Stimulated activated CD4-positive, alpha-beta T cell treated with anti-CD3 and anti-CD28 coated beads, Interleukin-1b, Interleukin-23, amount 100 ng/mL, for 4 hours (primary cell): ENCODE measurements at places on chromosomes 2 and 18.

- DNase-seq = no peak
Measured at GRCh38 chr18:8626414-8627106, 17.3 kb downstream of the RAB12 start.

GRCh38 chr18:41150316-41150715 is 804.7 kb upstream of the PIK3C3 start:
- no peak for DNase-seq

- no peak for DNase-seq
Measured at GRCh38 chr2:6915399-6915798, 1.8 kb upstream of the RNF144A start.

DNA sequence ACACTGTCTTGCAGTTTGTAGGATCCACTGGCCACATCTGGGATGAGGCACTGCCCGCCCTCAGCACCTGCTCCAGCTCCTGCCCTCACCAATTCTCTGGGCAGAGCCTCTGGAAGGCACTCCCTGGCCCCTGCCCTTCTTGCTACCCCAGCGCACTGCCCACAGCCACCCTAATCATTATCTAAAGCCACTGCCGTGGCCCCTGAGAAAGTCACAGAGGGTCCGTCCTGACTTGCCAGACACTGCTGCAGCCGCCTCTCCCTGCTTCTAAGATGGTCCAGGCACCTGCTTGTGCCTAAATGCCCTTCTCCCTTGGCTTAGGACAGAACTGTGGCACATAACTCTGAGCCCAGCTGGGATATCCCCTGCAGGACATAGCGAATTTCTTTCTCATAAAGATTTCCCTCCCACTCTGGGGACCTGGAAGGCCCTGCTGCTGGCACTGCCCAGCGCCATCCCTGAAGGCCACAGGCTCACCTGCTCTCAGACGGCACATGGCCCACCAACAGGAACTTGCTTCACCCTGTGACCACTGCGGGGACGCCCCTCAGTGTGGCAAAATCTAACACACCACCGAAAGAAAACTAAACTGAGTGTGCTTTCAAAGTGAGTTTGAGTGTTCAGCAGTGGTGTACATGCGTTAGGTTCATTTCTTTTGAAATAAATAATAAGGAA is 244.9 kb downstream of the HDAC4 start:
- no peak for DNase-seq

GRCh38 chr2:167489325-167489724 is 601.0 kb downstream of the XIRP2 start:
- DNase-seq = no peak

DNA sequence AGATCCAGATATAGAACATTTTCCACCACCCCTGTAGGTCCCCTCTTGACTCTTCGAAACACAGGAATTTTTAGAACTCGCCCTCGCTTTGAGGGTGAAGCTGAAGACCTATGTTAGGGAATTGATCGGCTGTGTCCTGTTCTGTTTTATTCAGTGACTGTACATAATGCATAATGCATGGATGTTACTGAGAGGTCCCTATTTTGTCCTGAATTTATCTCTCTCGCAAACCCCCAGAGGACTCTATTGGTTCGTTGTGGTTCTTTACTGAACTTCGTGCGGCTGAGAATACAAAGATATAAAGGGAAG is 431 bp upstream of the EIF5B start:
- DNase-seq = no peak

DNA sequence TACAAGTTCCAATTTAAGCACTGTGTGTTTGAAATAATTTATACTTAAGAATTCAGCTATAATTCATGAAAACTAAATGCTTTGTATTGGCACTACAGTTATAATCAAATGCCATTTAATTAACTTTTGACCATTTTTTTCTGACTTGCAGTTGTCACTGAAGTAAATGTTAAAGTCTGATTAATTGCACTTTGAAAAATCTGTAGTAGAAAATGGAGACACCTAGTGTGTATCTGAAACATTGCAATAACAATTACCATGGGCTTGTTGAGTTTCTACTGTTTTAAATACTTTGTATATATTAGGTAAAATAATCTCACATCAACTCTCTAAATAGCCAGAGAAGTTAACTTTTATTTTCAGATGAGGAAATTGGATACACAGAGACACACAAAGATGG is 458.6 kb upstream of the FSIP2 start:
- no peak for DNase-seq

- no peak for DNase-seq
Measured at GRCh38 chr18:36127836-36128529, 1.2 kb downstream of the SLC39A6 start.

GRCh38 chr18:35778850-35779627 is 193.4 kb upstream of the RMP24 start:
- no peak for DNase-seq
